Stimulated activated CD8-positive, alpha-beta memory T cell treated with anti-CD3 and anti-CD28 coated beads, Interleukin-4, amount 100 ng/mL, for 1 hour (primary cell): ENCODE measurements at places on chromosomes 5 and 9.

DNA sequence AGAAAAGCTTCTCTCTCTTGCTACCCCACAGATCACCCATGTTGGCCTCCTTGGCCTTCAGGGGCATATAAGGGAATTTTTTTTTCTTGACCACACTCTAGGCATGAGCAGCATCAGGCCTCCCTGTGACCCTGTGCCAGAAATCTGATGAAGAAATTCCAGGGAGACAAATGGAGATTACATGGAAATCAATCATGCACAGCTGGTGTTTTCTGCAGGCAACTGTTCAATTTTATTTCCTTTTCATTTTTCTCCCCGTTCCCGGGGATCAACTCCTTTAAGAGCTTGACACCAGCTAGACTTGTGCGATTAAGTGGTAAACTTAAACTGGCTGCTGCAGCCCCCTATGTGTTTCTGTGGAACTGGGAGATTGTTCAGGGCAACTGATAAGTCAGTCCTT lies 59.3 kb downstream of the GALNT10 start:
- DNase-seq: no peak

DNA sequence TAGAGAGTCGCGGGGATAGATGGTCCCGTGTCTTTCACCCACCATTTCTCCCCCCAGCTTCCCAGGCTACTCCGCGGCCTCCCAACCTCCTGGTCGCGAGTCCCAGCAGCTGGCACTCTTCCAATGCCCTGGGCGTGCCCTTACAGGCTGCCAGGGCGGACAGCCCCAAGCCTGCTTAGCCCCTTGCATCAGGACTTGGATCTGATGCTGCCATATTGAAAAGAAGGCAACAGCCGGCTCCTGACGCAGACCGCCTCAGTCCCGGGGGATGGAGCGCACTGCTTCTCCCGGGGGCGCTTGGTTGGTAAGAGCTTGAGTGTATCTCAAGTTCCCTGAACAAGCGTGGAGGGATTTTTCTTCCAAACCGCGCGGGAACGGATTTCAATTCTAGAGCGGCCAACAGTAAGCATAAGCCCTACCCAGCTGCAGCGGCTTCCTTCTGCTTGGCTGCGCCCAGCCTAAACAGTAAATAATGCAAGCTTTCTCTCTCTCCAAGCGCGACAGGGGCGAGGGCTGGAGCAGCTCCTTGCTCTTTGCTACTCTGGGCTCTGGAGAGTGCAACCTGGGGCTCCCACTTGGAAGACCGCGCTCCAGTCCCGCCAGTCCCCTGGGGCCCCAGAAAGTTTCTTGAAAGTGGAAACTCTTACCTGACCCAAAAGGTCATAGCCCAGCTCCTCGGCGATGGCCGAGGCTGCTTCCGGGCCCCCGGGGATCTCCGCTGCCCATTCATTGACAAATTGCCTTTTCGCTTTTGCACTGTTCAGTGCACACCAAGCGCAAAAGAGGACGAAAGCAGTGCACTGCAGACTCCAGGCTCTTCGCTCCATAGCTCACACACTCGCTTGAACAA lies 607 bp downstream of the PCSK1 start:
- no peak for DNase-seq

- DNase-seq: no peak
Observed at GRCh38 chr9:89787595-89787994, 182.8 kb downstream of the GADD45G start.

- no peak for DNase-seq
Observed at GRCh38 chr5:122458278-122458872, 146.3 kb downstream of the SNCAIP start.

- DNase-seq: no peak
Observed at GRCh38 chr9:129761901-129762369, 9.1 kb upstream of the PTGES start.

- DNase-seq: no peak
Observed at GRCh38 chr5:122586351-122586750, 188.5 kb upstream of the SNX2 start.

- DNase-seq: no peak
Observed at GRCh38 chr5:102771435-102771834, 16.3 kb downstream of the PAM start.

DNA sequence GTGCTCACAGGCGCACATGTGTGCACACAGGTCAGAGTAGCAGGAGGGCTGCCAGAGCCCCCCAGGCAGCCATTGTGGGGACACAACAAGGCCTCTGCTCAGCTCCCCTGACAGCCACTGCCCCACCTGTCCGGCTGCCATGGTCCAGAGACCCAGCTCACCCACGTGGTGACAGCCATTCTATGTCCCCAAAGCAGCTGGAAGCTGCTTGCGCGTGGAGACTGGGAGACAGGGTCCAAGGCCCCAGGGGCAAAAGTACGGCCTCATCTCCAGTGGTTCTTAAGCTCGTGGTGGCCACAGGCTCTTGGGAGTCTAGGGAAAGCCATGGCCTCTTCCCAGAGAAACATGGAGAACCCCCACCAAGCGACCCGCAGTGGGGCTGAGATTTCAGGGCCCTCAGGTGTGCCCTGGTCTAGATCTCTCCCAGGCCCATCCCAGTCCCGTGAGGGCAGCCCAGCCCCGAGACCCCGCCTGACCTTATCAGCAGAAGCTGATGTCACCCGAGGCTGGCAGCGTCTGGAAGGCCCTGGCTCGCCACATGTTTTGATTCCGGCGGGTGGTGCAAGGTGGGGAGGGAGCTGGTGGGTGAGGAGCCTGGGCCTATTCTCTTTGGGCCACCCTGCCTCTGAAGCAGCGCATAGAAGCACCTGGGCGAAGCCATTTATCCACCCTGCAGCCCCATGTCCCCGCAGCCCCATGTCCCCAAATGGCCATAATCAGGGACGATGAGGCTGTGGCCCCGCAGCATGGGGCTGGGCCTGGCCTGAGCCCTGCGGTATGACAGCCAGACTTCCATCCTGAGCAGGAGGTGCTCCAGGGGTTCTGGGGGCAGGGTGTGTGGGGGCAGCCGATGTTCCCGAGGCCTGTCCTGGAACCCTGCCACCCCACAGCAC lies 31.7 kb downstream of the GLT6D1 start:
- DNase-seq: no peak

- DNase-seq: no peak
Observed at GRCh38 chr5:6448622-6449464, at the start of gene UBE2QL1. Gene UBE2QL1, plus strand, starts transcription at chr5:6448859. Its CDS starts 35 bp downstream, at chr5:6448894.

- DNase-seq: no peak
Observed at GRCh38 chr5:28810751-28811136, 1772.4 kb upstream of the CDH9 start.

GRCh38 chr5:103434057-103434456 lies 128.5 kb downstream of the NUDT12 start:
- no peak for DNase-seq
